Fibroblast of pulmonary artery (primary cell): ENCODE measurements at places on chromosomes 5 and 9.

DNA sequence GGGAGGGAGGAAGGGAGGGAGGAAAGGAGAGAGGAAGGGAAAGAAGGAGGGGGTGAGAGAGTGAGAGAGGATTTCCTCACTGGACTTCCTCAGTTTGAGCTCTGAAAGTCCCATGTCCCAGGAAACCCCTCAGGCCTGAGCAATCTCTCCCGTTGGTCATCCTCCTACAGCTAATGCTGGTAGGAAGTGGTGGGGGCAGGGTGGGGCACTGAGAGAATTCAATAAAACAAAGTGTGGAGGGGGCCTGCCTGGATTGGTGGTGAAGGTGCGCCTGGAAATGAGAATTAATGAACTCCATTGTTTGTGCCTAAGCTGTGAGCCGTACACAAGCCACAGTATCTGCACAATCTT is 195.0 kb downstream of the RGS3 start:
- no peak for DNase-seq

- no peak for DNase-seq
Measured at GRCh38 chr9:82923912-82924605, 138.9 kb downstream of the RASEF start.

GRCh38 chr9:34582787-34583186 is 6.7 kb downstream of the CNTFR start:
- no peak for DNase-seq

DNA sequence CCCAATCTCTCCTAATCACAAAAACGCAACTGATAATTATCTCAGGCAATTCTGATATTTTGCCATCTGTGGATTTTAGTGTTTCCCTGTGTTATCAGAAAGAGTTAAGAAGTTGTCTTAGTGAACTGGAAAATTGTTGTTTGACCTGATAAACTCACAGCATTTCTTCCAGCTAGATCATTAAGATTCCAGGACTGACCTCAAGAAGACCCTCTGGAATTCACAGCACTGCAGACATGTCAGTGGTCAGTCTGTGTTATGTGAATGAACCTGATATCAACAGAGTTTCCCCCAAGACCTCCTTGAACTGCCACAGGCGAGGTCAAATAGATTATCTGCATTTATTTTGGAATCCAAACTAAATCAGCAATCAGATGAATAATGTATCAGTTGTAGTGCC is 174.7 kb downstream of the FBXL7 start:
- no peak for DNase-seq

GRCh38 chr9:126609711-126610388 is 3.9 kb upstream of the LMX1B start:
- DNase-seq, result no peak

- no peak for DNase-seq
Measured at GRCh38 chr5:179168664-179169063, 108.5 kb downstream of the ZNF354C start.
